CD4-positive, alpha-beta T cell treated with Interleukin-10 for 1 hour (primary cell): ENCODE measurements at places on chromosomes 1 and 21.

GRCh38 chr1:56459260-56459659 is 120.1 kb downstream of the PLPP3 start:
- no peak for DNase-seq

- no peak for DNase-seq
Measured at GRCh38 chr1:25197235-25197975, 34.9 kb downstream of the SYF2 start.

GRCh38 chr1:200733907-200734306 is 4.8 kb upstream of the CAMSAP2 start:
- no peak for DNase-seq

GRCh38 chr1:224541901-224542630 is 74.1 kb upstream of the CNIH3 start:
- DNase-seq, result no peak

DNA sequence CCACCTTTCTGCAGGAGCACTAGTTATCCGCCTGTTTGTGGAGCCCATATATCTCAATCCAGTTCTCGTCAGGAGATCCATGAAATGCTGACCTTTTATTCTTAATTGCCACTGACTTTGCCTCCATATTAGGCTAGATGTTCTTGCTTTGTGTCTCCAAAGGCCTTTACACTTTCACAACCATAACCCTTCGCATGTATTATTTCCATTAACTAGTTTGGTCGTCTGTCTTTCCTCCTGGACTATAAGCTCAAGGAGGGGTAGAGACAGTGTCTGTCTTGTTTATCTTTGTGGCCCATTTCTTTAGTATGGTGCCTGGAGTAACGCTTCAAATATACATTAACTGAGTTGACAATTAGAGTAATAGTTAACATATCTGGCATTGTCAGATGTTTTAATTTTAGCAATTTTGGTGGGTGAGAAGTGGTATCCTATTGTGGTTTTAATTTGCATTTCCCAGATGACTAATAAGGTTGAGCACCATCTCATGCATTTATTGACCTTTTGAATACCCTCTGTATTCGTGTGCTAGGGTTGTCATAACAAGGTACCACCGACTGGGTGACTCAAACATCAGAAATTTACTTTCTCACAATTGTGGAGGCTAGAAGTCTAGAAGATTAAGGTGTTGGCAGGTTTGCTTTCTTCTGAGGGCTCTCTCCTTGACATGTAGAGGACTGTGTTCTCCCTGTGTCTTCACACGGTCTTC is 21.7 kb upstream of the IL12RB2 start:
- DNase-seq, result no peak

GRCh38 chr1:208084220-208084619 is 160.0 kb downstream of the PLXNA2 start:
- DNase-seq, result no peak

DNA sequence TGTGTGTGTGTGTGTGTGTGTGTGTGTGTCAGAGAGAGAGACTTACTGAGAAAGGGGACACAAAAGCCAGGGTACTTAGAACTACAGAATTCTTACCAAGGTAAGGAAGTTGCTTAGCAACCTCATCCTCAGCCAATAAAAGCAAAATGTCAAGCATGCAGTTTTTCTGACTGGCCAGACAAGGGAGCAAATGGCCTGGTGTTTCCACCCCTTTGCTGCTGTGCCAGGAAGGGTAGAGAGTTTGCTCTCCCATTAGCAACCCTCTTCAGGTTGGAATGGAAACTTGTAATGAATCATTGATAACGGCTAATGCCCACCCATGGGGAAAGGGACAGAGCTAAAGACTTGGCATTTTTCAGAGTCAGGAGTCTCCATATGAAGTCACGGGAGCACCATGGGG is 10.6 kb downstream of the RXRG start:
- no peak for DNase-seq

- DNase-seq, result no peak
Measured at GRCh38 chr1:12336413-12336812, 106.6 kb downstream of the VPS13D start.

GRCh38 chr1:162722036-162722435 is 68.5 kb upstream of the HSD17B7 start:
- DNase-seq, result no peak

DNA sequence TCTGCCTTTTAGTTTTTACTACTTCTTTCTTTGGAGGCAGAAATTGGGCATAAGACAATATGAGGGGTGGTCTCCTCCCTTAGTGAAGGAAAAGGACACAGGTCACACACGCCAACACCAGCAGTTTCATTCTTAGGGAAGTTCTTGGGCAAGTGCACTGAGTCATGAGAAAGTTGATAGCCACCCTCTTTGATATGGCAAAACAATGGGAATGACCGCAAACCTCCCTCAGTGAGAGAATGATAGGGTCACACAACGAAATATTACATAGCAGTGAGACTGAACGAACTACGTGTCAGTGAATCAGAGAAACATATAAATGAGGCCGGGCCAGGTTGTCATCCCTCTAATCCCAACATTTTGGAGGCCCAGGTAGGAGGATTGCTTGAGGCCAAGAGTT is 20.0 kb downstream of the IL6R start:
- no peak for DNase-seq

- no peak for DNase-seq
Measured at GRCh38 chr21:44530903-44531605, 8.9 kb downstream of the KRTAP10-1 start.

DNA sequence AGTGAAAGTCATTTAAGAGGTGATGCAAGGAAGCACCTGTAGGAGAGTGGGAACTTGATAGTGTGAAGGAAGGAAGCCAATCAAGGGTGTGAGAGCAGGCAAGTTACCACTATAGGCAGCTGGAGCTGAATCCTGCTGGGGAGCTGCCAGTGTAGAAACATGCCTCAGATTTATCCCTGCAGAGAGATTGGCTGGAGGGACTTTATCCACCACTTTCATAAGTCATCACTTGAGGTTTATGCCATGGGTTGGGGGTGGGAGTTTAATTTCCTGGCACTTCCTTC is 443.6 kb downstream of the PLPP3 start:
- DNase-seq, result no peak
